ENCODE measurements at places on chromosomes 12 and 14.

- no peak for DNase-seq
Measured at GRCh38 chr14:23186913-23187654, 3.6 kb upstream of the SLC7A8 start.

DNA sequence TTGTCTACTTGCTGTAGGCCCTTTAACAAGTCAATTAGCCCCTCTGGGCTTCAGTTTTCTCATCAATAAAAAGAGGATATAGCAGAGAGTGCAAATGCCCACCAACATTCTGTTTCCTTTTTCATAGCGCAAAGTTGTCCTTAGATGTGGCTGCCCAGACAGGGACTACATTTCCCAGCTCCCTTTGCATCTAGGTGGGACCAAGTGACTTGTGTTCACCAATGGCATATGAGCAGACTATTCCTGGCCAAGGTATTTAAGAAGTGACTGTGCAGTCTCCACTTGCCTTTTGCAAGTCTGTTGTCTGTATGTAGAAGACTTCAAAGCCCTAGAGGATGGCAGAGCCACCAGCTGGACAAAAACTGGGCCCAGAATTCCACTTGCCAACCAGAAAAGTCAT, 59.7 kb downstream of the DAO start:
- DNase-seq: no peak

DNA sequence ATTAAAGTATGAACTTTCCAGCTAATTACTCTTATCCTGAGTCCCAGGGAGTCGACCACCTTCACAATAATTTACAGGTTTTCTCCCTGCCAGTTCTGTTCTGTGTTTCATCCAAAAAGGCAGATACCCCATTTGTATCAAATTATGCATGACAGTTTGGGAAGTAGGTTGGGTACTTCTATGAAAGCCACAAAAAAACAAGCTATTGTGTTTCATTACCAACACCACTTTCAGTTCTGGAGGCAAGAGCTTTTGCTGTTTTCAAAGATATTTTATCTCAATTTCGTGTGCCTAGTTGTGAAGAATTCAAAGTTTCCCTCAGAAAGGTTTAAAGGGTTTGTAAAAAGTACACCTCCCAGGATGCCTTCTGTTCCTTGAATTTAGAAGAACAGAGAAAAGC, 557.4 kb downstream of the FLRT2 start:
- no peak for DNase-seq

- DNase-seq: peak; percentile 16
Measured at GRCh38 chr12:110661337-110661972, 27.5 kb downstream of the HVCN1 start.

DNA sequence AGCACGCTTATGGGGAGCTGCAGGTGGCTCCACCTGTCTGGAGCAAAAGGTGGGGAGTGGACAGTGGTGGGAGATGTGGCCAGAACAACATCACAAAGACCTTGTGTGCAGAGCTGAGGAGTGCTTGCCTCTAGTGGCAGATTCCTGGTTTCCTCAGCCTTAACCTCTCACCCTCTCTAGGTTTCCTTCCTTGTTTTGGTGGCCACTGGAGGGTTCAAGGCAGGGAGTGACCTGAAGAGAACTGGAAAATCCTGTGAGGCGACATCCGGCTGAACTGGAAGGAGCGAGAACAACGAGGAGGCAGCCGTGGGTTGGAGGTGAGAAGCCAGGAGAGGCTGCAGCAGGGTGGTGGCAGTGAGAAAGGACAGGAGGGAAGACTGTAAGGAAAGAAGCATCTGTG, 6.3 kb upstream of the FLVCR2 start:
- no peak for DNase-seq

GRCh38 chr12:108806346-108806745, 51.0 kb downstream of the SSH1 start:
- no peak for DNase-seq

DNA sequence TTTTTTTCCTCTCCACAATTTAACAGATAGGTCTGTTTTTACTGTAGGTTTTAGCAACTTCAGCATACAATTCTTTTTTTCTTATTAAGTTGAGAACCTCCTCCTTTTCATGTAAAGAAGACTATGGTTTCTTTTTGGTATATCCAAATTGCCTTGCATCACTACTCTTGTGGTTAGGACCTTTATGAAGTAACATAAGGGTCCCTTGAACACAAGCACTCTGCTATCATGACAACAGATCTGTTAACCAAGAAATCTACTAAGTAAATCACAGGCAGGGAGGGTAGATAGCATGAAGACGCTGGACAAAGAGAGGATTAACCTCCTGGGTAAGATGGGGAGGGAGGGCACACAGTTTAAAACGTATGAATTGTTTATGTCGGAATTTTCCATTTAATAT, 380.6 kb downstream of the CCDC91 start:
- DNase-seq: no peak

DNA sequence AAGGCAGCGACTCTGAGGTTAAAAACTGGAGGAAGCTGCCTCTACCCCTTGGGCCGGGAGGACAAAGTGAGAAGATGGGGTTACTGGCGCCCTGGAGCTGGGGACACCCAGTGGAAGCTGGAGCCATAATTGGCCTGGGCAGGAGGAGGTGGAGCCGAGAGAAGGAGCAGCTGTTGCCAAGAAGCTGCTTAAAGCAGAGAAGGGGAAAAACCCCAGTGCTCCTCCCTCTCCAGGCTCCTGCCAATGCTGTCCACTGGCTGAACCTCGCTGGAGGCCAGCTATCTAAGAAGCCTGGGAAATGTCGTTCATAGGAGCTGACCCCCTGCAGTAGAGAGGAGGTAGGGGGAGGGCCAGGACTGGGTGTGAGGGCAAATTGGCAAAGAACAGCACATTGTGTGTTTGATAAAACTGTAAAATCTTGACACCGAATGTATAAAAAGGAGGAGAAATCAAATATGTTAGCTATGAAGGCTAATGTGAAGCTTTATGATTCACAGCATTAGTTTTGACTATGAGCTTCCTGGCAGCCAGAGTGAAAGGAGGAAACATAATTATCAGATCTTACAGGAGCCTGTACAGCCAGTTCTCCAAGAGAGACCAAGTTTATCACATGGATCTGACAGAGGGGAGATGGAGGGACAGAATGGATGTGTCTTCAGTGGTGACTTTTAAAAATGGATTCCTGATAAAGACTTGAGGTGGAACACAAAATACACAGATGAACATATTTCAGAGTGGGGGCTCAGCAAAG, 9.5 kb downstream of the HHIPL1 start:
- DNase-seq: no peak

GRCh38 chr12:100675432-100675831, 101.9 kb downstream of the GAS2L3 start:
- no peak for DNase-seq

DNA sequence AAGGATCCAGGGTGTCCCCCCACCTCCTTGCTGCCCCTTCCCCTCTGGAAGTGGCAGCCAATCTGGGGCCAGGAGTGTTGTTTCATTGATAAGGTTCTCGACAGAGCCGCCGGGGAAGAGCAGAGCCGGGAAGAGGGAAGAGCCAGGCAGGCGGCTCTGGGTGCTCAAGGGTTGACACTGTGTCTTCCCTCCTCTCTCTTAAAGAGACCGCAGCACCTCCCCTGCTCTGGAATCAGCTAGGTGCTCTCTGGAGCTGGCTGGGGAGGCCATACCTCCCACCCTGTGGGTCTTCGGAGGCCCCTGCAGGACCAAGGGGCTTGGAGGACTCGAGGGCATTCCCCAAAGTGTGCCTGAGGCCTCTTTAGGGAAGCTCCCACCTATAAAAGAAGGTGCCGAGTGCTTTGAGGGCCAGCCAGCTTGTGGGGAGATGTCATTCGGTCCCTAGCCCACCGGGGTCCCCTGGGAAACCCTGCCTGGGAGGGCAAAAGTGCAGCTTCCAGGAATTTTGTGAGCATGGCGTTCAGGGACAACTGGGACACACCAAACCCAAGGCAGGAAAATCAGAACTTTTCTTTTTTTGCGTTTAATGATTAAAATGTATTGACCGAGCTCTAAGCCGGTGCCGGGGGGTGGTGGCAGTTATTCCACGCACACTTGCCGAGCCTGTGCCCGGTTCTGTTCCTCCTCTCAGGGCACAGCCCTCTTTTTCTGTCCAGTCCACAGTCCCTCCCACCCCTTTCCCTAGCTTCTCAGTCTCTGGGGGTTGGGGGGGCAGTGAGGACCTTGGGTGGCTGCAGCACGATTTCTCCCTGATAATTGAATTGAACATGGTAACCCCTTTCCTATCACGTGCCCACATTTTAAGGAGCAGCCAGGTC, 3.0 kb downstream of the SETD1B start:
- DNase-seq: no peak

GRCh38 chr12:113485330-113485729, 13.7 kb upstream of the LHX5 start:
- no peak for DNase-seq

DNA sequence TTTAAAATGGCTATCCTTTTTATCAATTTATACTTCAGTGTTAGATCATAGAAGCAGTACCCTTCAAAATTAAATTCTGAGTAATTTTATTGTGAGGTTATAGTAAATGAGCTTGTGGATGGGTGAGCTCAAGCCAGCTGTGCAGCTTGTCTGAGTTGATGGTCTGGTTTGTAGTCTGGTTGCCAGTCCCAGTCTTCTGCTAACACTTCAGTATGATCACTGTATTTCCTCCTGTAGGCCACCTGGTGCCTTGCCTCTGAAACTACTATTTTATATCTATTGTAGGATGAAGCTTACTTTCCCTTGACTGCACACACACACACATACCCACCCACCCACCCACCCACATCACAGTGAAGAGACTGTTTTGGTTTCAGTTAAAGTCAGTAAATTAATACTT, 496.4 kb downstream of the PCNX1 start:
- DNase-seq: peak; percentile 18

DNA sequence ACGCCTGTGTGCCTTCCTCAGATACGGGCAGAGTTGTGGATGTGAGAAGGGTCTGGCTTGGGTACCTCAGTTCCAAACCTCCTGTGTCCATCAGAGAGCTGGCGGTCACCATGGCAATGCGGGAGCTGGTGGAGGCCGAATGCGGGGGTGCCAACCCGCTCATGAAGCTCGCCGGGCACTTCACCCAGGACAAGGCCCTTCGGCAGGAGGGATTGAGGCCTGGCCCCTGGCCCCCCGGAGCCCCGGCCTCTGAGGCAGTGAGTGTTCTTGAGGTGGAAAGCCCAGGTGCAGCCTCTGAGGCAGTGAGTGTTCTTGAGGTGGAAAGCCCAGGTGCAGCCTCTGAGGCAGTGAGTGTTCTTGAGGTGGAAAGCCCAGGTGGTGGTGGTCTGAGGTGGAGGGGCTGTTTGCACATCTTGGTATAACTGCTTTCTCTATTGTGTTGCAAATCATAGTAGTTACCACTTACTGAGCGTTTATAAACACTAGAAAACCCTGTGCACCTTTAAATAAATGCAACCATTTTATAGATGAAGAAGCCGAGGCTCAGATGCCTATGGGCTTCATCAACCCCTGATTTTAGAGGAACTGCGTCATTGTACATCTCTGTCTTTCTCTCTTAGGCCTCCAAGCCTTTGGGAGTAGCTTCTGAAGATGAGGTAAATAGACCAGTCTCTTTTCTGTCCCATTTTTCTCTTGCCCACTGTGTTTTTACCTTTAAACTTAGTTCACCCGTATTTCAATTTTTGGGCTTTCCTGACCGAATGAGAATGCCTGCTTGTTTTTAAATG, 976 bp downstream of the PEX5 start:
- DNase-seq: no peak

GRCh38 chr12:68591734-68592418, 18.8 kb upstream of the RAP1B start:
- peak; percentile 27 for DNase-seq

DNA sequence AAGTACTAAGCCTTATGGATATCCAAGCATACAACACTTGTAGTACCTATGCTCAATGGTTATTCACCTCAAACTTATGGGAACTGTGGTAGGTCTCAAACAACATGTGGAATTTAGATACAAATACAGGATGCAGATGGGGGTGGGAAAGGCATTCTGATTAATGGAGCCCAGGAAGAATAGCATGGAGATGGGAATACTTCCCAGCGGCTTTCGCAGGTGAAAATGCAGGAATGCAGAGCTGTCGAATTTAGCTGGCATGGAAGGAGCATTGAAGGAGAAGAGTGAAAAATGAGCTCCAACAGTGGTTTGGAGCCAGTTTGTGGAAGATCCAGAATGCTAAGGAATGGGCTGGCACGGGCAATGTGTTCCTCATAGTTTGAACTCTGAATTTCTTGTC, 89.9 kb downstream of the NKX2-1 start:
- DNase-seq: no peak

DNA sequence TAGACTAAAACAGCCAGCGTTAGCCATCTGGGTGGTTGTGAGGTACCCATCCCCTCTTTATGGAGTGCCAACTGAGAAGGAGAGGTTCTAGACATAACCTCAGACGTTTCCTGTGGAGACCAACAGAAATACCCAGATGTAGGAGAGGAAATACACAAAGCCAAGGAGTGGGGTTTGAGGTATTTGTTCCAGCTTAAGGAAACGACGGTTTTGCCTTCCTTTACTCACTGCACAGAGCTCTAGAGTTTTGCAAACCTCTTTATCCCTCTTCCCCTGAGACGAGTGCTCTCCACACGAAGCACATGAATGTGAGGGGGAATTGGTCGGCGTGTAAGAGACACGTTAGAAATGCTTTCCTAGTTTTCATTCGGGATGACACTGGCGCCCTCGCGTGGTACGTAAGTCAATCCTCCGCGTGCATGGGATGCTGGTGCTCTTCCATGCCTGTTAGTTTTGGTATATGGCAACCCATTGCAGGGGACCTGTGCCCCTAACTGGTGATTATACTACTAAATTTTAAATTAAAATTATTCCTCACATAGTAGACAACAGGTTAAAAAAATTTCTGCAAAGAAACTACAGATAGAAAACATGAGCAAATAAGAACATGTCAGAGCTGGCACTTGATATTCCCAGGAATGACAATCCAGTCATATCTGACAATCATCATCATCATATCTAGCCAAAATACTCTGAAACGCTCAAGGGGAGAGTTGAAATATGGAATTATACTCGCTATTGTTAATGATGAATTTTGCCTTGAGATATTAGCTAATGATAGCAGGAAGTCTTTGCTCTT, 121.7 kb downstream of the PPM1H start:
- peak; percentile 21 for DNase-seq

GRCh38 chr12:52926596-52927234, 21.8 kb upstream of the KRT8 start:
- no peak for DNase-seq

GRCh38 chr12:113245695-113246477, 24.6 kb downstream of the TPCN1 start:
- no peak for DNase-seq

GRCh38 chr12:132713123-132713522, 2.5 kb downstream of the PGAM5 start:
- no peak for DNase-seq

DNA sequence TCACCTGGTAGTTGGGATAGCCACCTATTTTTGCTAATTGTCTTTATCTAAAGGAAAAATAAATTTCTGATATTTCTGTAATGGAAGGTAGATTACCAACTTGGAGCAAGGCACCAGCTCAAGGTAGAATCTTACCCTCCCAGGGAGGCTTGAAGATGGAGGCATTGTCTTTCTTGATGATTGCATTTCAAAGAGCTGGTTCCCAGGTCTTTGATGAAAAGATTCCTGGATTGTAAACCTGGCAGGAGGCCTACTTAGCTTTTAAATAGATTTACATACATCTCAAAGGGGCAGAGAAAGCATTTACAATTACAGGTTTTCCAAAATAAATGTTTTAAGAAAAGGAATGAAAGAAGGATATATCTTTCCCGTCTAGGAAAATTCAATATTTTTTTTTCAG, 729.2 kb downstream of the LRFN5 start:
- no peak for DNase-seq

All from activated CD4-positive, alpha-beta T cell treated with anti-CD3 and anti-CD28 coated beads for 4 hours (primary cell).